Stimulated activated CD8-positive, alpha-beta memory T cell treated with anti-CD3 and anti-CD28 coated beads, Interleukin-4, amount 100 ng/mL, for 1 hour (primary cell): ENCODE measurements at places on chromosomes 7 and 10.

GRCh38 chr10:100715445-100716385 is 29.7 kb upstream of the PAX2 start:
- DNase-seq: no peak

DNA sequence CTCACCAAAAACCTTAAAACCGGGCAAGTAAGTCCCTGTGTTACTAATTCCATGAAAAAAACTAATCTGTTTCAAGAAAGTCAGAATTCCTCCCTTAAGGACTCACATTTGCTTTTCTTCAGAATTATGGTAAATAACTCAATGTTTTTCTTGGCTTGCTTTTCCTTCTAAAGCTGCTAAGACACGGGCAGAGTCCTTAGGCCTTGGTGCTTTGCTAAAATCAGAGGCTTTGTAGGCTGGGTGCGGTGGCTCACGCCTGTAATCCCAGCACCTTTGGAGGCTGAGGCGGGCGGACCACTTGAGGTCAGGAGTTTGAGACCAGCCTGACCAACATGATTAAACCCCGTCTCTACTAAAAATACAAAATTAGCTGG is 32.0 kb downstream of the GNA12 start:
- DNase-seq: no peak

DNA sequence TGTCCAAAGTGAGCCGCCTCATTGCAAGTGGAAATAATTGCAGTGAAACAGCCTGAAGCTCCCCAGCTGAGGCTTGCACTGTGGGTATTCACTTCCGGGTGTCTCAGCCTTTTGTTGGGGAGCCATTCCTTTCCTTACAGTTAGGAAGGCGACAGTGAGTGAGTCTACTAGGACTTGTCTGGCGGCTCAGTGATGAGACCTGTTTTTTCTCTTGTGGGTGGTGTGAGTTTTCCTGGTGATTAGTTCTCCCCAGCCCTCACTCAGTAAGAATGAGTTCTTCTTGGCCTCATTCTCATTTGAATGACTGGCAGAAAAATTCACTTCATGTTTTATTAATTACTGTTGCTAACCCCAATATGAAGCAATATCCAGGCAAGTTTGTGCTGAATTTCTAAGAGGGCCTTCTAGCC is 2.6 kb downstream of the PGAM1 start:
- no peak for DNase-seq

- no peak for DNase-seq
These were observed 46.7 kb downstream of the SGMS1 start for GRCh38 chr10:50577010-50577409.

- no peak for DNase-seq
These were observed 238.2 kb downstream of the CELF2 start for GRCh38 chr10:11255796-11256444.
